Vagina (tissue), 2 donors: ENCODE measurements at places on chromosomes 12 and 14.

DNA sequence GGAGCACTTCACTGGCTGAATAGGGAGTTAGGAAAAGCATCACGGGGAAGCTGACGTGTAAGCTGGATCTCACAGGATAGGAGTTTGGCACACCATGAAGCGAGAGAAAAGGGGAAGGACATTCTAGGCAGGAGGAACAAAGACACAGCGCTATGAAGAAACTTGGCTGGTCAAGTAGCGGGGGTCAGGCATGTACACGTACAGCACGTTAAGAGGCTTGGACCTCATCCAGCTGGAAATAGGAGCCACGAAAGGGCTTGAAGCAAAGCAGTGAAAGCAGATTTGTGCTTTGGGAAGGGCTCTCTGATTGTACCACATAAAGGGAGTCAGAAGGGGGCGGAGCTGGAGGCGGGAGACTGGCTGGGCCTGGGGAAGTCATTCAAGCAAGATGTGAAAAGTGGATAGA is 19.6 kb upstream of the GALNT8 start:
- DNase-seq = peak; percentile 95

DNA sequence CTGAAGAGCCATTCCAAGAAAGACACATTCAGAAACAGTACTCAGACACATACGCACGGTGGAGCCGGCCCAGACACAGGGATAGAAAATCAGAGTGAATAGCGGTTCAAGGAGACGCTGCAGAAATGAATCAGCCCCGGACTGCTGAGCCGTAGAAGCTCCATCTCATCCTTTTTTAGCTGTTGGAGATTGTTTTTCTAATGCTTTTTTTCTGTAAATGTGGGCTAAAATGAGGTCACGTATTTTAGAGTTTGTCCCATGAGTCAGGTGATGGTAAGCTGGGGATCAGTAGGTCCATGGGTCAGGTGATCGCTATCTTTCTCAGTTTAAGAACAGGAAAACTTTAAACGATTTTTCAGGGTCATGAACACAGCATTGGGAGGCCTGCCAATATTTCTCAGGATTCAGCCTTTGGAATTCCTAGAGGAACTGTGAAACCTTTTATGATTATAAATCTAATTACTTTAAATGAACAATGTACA is 202.4 kb downstream of the ITPR2 start:
- no peak for DNase-seq

DNA sequence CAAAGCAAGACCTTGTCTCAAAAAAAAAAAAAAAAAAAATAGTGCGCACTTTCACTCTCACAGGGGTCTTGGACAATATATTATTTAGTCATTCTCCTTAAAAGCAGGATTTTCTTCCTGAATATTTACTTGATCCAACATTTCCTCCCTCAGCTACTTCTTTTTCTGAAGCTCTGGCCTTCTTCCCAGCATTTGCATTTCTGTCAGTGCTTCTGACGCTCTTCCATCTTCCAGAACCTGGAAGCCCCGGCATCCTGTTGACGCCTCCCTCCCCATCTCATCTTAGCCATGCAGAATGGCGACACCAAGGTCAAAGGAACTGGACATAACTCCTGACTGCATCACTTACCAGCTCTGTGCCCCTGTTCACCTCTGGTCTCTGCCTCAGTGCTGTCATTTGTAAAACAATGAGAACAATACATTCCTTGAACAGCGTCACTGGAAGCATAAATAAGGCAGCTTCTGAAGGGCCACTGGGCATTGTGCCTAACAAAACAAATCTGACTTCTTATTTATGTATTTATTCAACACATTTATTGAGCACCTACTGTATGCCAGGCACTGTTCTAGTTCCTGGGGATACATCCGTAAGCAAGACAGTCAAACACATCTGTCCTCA is 90.9 kb upstream of the MDM1 start:
- DNase-seq = no peak

GRCh38 chr12:88578276-88579160 is 1.8 kb downstream of the KITLG start:
- no peak for DNase-seq

DNA sequence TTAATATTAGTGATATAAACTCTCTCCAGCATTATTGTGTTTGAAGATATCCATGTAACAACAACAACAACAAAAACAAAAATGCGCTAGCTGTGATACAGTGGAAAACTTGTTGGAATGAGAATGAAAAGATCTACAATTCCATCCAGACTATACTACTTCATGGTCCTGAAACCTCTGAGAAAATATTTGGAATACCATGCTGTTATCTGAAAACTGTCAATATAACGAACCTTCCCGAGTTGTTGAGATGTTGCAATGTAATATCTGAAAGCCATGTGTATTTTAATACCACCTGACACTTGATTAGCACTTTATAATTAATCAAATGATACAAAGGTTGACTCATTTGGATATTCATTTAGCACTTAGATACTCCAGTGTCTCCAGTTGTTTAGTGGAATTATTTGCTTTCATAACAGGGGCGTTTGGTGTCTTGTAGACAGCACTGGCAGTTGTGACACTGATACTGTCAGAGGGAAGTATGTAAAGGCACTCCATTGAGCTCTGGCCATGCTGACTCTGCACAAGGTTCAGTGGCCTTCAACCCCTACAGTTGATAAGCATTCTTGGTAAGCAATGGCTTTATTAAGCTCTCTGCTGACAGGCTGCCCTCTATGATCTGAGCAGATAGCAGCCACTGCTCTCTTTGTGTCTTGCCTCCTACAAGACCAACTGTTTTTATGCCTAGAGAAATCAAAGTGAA is 447.1 kb upstream of the SEL1L start:
- no peak for DNase-seq

DNA sequence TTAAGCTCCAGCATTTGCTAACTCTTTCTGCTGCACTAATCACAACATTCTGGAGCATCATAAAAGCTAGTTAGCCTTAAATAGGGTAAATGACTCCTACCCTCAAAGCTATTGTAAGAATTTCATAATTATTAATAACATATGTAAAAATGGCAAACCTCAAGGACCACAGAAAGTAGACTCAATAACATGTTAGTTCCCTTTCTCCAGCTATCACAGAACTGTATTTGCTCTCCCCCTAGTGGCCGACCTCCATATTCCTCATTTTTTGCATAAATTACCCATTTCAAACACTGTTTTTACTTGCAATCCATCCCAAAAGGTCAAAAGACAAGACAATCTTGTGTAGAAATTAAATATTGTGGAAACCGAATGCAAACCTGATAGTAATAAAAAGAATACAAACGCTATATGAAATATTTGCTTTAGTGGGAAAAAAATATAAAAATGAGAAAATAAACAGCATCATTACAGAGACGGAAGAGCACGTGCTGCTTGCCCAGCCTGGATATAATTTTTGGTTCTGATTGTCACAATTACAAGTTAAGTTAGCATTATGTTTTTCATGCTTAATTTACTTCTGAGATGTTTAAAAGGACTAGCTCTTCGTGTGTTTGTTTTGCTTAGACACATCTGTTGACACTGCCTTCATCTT is 97.9 kb downstream of the RERGL start:
- DNase-seq = no peak

GRCh38 chr12:132617822-132618682 is 524 bp upstream of the P2RX2 start:
- no peak for DNase-seq

DNA sequence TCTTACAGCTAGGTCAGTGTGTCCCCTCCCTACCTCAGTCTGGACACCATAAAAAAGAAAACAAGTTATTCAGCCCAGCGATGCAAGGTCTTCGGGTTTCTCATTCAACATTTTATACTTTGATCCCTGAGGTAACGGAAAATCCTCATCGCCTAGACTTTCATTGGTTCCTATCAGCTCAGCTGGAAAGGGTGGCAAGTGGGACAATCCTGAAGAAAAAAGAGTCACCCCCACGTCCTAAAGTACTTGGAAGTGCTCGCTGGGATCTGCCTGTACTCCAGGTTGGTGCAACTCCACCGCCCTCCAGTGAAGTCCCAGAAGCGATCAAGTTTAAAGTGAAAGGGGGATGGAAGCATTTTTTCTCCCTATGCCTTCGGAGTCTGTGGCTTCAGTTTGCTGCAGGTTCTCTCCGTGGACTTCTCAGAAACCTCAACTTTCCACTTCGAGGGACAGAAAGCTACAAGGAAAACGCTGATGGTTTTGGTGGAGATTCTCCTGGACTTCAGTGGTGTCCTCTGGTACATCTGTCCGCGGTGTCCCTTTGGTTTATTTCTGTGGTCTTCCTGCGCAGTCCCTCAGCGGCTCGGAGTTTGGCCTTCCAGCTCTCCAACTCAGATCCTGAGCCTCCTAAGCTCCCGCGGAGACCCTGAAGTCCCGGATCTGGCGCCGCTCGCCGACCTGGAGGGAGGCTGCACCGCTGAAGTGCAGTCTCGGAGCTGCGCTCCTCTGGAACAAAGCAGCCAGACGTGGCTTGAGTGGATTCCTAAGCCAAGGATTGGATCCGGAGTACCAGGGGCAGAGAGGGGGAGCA is 1.8 kb upstream of the LRFN5 start:
- peak; percentile 87 for DNase-seq

DNA sequence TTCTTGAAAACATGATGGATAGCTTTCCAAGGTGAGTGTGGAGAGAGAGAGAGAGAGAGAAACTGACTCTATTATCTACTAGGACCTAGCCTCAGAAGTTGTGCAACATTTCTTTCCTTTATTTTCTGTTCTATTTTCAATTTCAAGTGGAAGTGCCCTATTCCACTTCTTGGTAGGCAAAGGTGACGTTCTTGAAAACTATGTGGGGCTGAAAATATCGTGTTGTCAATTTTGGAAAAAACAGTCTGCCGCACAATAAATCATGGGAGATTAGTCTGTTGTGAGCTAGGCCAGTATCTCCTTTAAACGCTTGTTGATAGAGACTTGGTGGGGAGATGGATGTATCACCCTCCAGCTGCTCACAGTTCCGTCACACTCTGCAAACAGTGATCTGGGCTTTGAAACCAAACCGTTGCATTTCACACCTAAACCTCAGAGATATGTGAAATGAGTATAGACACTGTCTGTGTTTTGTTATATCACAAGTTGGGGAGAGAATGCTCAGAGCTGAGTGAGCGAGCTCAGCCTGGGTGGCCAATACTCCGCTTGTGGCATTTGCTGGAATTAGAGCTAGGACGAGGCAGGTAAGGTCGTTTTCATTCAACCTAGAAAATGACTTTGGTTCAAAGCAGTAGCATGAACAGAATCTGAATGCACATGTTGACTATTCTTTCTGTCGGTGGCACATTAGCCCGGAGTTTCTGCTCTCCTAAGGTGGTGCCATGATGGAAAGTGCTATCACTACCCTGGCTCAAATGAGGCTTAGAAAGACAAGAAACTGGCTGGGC is 75.1 kb upstream of the ST8SIA1 start:
- no peak for DNase-seq

GRCh38 chr12:41213107-41213506 is 25.0 kb downstream of the PDZRN4 start:
- DNase-seq = no peak

DNA sequence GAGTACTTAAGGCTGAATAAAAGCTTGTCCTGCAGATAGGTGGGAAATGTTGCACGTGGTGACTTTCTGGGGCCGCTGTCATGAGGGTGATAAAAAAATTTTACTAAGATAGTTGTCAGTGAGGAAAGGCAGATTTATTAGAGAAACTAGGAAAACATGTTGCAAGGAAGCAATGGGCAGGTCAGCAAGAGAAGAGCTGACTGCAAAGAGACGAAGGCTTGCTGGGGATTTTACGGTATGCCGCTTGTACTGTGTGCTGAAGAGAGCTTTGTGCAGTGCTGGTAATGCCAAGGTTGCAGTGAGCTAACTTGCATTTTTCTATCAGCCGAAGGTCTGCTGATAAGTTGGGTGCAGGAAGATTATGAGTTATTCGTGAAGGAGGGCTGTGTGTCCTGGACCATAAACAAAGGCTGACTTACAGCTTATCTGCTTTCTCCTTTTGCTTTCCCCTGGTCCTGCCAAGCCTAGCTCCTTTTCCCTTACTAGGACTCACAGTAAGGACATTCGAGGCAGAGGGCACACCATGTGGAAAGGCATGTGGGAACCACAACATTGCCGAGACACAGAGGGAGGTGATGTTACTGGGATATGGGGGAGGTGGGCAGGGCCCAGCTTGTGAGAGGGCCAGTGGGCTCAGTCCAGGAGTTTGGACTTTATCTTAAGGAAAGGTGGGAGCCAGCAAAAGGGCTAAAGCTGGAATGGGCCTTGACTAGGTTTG is 7.4 kb upstream of the CCDC88C start:
- DNase-seq = no peak

- DNase-seq = no peak
These were observed 559.9 kb downstream of the C12orf50 start for GRCh38 chr12:87469295-87469694.

- no peak for DNase-seq
These were observed 219.7 kb downstream of the TMEM121 start for GRCh38 chr14:105746124-105746514.

DNA sequence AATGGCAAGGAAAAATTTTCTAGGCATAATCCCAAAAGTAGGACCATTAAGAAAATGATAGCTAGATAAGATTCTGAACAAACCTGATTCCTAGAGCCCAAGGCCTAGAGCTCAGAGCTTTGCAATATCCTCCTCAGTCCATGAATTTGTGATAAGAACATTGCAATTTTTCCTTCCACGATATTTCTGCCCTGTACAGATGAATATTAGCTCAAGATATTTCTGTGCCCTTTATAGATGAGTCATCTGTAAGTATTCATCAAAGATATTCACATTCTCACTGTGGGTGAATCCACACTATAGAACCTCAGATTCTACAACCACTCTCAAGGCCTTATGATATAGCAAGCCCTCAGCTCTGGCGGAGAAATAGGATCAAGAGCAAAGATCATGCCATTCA is 37.5 kb downstream of the EAPP start:
- no peak for DNase-seq

GRCh38 chr14:55910601-55911243 is 207.5 kb upstream of the PELI2 start:
- DNase-seq = no peak

GRCh38 chr14:72000907-72001306 is 68.7 kb downstream of the RGS6 start:
- DNase-seq = no peak

DNA sequence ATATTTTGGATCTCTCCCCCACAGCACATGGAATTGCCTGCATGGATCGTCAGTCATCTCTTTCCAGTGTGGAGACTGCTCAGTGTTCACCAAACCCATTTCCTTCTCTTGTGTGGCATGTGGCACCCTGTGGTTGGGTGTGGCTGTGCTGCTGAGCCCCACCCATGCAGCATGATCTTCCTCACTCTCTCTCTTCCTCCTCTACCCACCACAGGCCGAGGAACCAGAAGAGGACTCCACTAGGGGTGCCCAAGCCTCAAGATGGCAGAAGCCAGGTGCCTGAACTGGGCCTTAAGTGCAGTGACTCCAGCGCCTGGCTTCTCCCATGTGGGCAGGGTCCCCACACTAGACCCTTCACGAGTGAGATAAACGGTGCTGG is 66.8 kb upstream of the GPR68 start:
- no peak for DNase-seq

DNA sequence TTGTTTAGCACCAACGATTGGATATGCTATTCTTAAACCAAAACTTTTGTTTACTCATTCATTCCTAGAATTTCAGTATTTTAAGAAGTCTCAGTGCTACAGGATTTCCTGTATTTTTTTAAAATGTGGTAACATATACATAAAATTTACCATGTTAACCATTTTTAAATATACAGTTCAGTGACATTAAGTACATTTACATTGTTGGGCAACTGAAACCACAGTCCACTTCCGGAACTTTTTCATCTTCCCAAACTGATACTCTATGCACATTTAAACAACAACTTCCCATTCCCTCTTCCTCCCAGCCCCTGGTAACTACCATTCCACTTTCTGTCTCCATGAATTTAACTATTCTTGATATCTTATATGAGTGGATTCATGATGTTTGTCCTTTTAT is 30.3 kb downstream of the PDE3A start:
- DNase-seq = no peak
